Ascending aorta (tissue), 2 donors: ENCODE measurements at places on chromosomes 1 and 21.

- DNase-seq: peak; percentile 20
- H3K27me3 ChIP-seq: no peaks in the 10 kb centered on the region
- no peaks in the 10 kb centered on the region for H3K36me3 ChIP-seq
- H3K4me1 ChIP-seq: no peaks in the 10 kb centered on the region
Measured at GRCh38 chr1:167936930-167937708, at the start of gene MPC2. TSS of gene MPC2 (minus strand) at chr1:167937072. CDS start at chr1:167935841, 1,231 bp downstream.

- no peak for DNase-seq
- peak overlapping the region; percentile 96 for H3K27ac ChIP-seq
Measured at GRCh38 chr21:38824124-38824822, 18.5 kb downstream of the ETS2 start.

DNA sequence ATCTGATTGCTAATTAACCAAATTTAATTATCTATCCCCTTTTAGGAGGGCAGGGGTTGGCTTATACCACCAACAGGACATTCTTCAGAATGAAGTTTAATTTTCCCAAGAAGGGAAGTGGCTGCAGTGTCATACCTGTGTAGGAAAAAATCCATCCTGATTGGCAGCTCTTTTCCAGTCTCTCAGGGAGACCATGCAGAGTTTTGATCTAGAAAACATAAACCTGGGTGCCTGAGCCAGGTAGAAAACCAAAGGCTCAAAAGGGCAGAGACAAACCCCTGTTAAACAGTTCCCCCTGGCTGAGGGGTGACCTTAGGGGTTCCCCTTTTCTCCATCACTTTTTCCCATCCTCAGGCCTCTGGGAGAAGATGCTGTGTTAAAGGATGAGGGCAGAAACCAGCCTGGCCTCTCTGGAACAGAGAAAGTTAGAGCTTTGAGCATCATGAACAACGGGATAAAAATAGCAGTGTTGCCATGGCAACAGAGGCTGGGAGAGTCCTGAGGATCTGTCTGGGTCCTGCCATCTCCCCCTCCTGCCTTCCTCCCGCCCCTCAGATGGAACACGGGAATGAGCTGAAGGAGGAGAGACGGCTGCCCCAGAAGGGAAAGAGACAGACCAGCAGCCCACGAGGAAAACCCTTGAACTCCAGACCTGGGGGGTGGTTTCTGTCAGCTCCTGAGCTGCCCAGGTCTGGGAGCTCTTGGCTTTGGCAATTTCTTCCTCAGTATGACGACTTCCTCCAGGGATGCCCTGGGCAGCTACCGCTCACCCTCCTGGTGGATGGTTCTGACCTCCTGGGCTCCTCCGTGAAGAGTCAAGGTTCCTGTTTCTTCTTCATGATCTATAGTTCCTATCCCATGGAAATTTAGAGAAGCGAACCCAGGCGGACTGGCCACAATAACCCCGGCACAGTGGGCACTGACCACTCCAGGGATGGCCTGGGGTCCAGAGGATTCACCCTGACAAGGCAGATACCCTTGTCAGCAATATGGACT lies 14.0 kb upstream of the LEMD1 start:
- no peak overlapping the region for H3K27ac ChIP-seq
- no peak overlapping the region for H3K4me3 ChIP-seq
- no peaks in the 10 kb centered on the region for H3K27me3 ChIP-seq
- no peaks in the 10 kb centered on the region for H3K36me3 ChIP-seq

DNA sequence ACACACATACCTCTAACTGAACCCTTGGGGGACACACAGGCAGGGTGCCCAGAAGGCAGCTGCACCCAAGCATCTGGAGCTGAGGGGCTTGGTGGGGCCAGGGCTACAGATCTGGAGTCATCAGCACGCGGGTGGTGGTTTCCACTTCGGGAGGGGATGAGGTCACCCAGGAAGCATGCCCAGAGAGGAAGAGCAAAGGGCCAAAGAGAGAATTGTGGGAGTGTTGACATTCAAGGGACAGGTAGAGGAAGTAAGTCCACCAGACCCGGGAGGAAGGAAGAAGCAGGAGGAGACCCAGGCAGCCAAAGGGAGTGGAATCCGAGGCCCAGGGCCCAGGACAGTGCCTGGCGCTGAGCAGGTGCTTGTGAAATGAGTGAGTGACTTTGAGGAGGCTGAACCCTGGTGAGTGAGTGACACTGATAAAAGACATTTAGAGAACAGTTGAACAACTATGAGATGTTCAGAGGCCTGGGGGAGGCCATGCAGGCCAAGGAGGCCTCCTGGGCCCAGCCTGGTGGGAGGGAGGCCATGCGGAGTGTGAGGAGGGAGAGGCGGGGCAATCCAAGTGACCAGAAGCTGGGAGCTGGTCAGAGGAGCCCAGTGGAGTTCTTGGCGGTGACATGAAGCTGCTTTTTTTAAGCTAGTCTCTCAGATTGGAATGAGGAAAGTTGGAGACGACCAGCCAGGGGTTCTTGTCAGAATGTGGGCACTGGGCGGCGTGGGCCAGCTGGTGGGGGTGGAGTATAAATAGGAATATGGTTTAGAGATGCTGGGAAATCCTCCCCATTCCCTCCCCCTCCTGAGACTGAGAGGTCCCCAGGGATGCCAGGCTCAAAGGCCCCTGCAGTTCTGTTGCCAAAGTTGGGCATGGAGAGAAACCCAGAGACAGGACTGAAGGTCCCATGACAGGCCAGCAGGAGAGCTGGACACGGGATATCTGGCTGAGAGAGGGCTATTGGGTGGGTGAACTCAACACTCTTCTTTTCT lies 7.9 kb downstream of the CDK18 start:
- peak overlapping the region; percentile 92 for H3K27ac ChIP-seq
- no peaks in the 10 kb centered on the region for H3K27me3 ChIP-seq
- peak overlapping the region; percentile 2 for H3K4me3 ChIP-seq
- H3K4me1 ChIP-seq: peaks cover 39% of the 10 kb centered on the region
- DNase-seq: peak; percentile 77

- no peaks in the 10 kb centered on the region for H3K4me1 ChIP-seq
- no peak for DNase-seq
- H3K36me3 ChIP-seq: no peaks in the 10 kb centered on the region
- no peaks in the 10 kb centered on the region for H3K27me3 ChIP-seq
- H3K4me3 ChIP-seq: no peak overlapping the region
- H3K27ac ChIP-seq: no peak overlapping the region
Measured at GRCh38 chr1:115830963-115831362, 10.0 kb downstream of the NHLH2 start.

DNA sequence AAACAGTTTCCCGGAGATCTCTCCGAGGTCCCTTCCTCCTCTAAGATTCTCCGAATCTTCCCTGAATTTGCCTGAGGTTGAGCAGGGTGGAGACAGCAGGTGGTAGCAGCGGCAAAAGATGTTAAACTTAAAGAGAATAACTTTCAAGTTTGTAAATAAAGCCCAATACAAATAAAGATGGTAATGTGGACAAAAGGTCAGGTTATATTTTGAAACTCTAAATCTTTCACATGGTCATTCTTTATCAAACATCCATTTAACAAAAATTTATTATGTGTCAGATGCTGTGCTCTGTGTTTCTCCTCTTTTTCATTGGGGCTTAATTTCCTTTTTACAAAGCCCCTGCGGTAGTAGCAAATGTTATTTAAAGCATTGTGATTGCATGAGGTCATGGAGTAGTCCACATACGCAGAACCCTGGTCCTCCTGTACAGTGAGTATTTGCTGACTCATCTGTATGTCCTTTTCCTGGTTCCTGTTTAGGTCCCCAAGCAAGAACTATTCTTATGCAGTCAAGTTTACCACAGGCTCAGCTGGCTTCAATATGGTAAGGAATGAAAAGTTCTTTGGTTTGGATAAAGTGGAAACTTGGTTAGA lies 119.2 kb downstream of the ITSN1 start:
- peaks cover 15% of the 10 kb centered on the region for H3K4me1 ChIP-seq
- H3K36me3 ChIP-seq: peaks cover 5% of the 10 kb centered on the region
- H3K27me3 ChIP-seq: no peaks in the 10 kb centered on the region
- no peak for DNase-seq
- no peak overlapping the region for H3K4me3 ChIP-seq

DNA sequence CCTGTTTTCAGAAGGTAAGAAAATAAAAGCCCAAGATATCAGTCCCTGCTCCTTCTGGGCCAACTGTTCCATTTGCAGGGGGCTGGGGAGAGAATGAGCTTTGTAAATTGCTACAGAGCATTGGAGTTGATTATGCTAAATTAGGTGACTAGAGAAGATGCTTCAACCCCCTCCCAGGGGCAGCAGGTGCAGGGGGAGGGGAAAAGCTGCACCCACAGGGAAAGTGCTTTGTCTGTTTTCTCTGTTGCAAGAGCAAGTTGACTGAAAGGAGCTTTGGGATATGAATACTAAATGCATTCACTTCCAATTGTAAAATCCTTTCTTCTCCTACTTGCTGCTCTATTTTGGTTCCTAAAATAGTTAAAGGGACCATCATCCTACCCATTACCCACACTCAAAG lies 16.5 kb upstream of the PIGM start:
- no peak overlapping the region for H3K4me3 ChIP-seq
- no peak for DNase-seq
- no peaks in the 10 kb centered on the region for H3K27me3 ChIP-seq
- no peaks in the 10 kb centered on the region for H3K4me1 ChIP-seq
- no peaks in the 10 kb centered on the region for H3K36me3 ChIP-seq

GRCh38 chr1:228794810-228795209 lies 59.5 kb downstream of the RHOU start:
- H3K36me3 ChIP-seq: no peaks in the 10 kb centered on the region
- H3K27me3 ChIP-seq: no peaks in the 10 kb centered on the region
- no peak overlapping the region for H3K4me3 ChIP-seq
- no peaks in the 10 kb centered on the region for H3K4me1 ChIP-seq

DNA sequence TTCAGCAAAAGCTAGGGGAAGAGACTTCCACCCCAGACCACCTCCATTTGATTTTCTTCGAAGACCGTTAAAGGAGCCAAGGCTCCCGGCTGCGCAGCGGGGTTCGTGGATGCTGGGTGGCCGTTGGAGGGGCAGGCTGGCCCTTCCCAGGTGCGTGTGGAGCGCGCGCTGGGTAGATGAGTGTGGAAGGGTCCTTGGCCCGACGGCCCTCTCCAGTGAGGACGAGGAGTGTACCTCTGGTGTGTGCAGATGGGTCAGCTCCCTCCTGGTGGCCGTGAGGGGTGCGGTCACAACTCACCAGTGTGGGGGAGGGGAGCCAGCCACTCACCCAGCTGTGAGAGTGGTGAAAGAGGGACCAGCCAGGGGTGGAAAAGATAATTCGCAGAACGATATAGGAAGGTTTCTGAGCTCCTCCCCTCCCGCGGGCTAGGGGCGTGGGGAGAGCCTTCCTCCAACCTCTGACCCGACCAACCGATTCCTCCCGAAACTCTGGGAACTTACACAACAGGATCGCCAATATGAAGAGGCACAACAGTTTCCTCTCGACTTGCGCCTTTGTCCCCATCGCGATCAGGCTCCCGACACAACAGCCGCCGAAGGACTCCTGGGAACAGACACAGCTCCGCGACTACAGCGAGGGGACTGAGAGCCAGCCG lies at the start of gene F11R:
Gene F11R (minus strand): TSS at position 644 of the 656 bp plus-strand sequence. CDS start 79 bp downstream, at position 565.
- H3K4me3 ChIP-seq: peak within 1 kb of the TSS; percentile 62
- no peaks in the 10 kb centered on the region for H3K36me3 ChIP-seq
- peak within 1 kb of the TSS; percentile 70 for H3K27ac ChIP-seq
- DNase-seq: no peak

DNA sequence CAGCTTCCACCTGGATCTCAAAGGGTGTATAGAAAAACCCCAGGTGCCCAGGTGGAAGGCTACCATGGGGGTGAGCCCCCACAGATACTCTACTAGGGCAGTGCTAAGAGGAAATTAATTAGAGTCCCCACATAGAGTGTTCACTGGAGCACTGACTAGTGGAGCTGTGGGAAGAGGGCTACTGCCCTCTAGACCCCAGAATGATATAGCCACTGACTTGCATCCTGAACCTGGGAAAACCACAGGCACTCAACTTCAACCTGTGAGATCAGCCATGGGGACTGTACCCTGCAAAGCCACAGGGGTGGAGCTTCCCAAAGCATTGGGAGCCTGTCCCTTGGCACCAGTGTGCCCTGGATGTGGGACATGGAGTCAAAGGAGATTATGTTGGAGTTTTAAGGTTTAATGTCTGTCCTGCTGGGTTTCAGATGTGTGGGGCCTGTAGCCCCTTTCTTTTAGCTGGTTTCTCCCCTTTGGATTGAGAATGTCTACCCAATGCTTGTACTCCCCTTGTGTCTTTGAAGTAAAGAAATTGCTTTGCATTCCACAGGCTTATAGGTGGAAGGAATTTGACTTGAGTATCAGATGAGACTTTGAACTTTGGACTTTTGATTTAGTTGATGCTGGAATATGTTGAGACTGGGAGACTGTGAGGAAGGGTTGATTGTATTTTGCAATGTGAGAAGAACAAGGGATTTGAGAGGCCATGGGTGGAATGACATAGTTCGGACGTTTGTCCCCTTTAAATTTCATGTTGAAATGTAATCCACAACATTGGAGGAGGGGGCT lies 31.8 kb upstream of the CDC14A start:
- no peak overlapping the region for H3K27ac ChIP-seq
- no peak overlapping the region for H3K4me3 ChIP-seq
- H3K36me3 ChIP-seq: no peaks in the 10 kb centered on the region
- no peak for DNase-seq

- H3K4me3 ChIP-seq: no peak overlapping the region
- no peaks in the 10 kb centered on the region for H3K36me3 ChIP-seq
- H3K27ac ChIP-seq: no peak overlapping the region
- H3K27me3 ChIP-seq: no peaks in the 10 kb centered on the region
- no peaks in the 10 kb centered on the region for H3K4me1 ChIP-seq
Measured at GRCh38 chr1:110916274-110916668, 43.3 kb downstream of the CD53 start.

DNA sequence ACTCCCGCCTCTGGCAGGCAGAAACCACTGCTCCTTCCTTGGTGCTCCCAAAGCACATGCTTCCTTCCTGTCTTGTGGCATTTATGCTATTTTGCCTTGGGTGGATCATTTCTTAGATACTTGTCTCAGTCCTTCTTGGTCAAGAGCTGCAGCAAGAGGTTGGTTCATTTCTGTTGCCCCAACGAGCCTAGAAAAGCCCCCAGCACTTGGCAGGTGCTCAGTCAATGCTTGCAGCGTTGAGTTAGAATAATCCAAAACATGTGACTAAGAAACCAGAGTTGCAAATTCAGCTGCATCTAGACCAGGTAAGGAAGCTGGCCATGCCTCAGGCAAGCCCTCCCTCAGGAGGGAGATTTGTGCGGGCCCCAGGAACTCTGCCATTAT lies 42.4 kb upstream of the TENT5C start:
- H3K36me3 ChIP-seq: no peaks in the 10 kb centered on the region
- no peaks in the 10 kb centered on the region for H3K4me1 ChIP-seq
- H3K27me3 ChIP-seq: no peaks in the 10 kb centered on the region
- no peak overlapping the region for H3K4me3 ChIP-seq
- H3K27ac ChIP-seq: no peak overlapping the region

DNA sequence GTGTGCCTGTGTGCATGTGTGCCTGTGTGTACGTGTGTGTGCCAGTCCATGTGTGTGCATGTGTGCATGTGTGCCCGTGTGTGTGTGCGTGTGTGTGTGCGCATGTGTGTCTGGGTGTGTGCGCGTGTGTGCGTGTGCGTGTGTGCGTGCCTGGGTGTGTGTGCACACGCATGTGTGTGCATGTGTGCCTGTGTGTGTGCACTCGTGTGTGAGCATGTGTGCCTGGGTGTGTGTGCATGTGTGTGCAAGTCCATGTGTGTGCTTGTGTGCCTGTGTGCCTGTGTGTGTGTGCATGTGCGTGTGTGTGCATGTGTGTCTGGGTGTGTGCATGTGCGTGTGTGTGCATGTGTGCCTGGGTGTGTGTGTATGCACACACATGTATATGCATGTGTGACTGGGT lies 28.7 kb upstream of the COL6A2 start:
- H3K36me3 ChIP-seq: no peaks in the 10 kb centered on the region
- no peak overlapping the region for H3K27ac ChIP-seq
- H3K4me1 ChIP-seq: peaks cover 30% of the 10 kb centered on the region
- DNase-seq: peak; percentile 19
- H3K27me3 ChIP-seq: no peaks in the 10 kb centered on the region
- no peak overlapping the region for H3K4me3 ChIP-seq

- H3K4me1 ChIP-seq: no peaks in the 10 kb centered on the region
- DNase-seq: no peak
- no peaks in the 10 kb centered on the region for H3K27me3 ChIP-seq
- no peaks in the 10 kb centered on the region for H3K36me3 ChIP-seq
Measured at GRCh38 chr1:171166361-171166760, 18.7 kb upstream of the FMO2 start.
